ENCODE measurements at places on chromosomes 3 and 15.

GRCh38 chr3:115862099-115862498 is 238.8 kb downstream of the GAP43 start:
- no peak for DNase-seq

DNA sequence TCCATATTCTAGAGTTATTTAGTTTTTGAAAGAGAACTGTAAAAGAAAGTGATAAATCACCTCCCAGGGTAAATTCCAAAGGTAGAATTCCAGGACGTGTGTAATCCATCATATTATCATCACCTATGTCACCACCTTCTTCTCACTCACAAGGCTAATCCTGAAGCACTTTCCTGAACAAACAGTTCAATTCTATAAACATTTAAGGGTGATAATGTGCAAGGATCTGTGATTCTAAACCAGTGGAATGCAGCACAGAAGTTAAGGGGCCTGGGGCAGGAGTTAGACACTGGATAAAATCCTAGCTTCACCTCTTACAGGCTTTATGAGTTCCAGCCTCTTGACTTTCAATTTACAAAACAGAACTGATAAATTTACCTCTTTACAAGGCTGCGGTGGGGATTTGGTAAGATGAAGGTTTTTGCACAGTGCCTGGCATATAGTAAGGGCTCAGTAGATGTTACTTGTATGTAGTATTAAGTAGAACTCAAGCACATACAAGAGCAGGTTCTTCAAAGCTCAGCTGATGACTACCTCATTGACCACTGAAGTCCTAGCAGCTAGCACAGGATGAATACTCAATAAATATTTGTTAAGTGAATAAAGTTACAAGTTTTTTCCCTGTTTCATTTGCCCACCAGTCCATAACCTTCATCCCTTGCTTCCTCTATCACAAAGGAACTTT is 47.3 kb upstream of the CCDC80 start:
- DNase-seq, result no peak

GRCh38 chr15:42152921-42153698 is 3.3 kb downstream of the PLA2G4F start:
- DNase-seq, result no peak

- DNase-seq, result no peak
Measured at GRCh38 chr15:82129761-82130160, 83.9 kb upstream of the MEX3B start.

DNA sequence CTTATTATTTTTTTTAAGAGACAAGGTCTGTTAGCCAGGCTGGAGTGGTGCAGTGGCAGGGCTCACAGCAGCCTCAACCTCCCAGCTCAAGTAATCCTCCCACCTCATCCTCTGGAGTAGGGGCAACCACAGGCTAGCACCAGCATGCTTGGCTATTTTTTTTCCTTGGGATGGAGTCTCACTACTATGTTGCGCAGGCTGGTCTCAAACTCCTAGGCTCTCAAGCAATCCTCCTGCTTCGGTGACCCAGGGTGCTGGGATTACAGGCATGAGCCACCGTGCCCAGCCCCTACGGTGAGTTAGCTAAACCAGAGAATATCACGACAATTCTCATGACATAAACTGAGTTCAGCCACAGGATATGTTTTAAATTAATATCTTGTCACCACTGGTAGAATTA is 2.0 kb downstream of the DCUN1D1 start:
- DNase-seq, result no peak

GRCh38 chr3:181623924-181624694 is 87.6 kb upstream of the SOX2 start:
- DNase-seq, result no peak

- no peak for DNase-seq
Measured at GRCh38 chr3:135706758-135707375, 258.7 kb upstream of the PPP2R3A start.

DNA sequence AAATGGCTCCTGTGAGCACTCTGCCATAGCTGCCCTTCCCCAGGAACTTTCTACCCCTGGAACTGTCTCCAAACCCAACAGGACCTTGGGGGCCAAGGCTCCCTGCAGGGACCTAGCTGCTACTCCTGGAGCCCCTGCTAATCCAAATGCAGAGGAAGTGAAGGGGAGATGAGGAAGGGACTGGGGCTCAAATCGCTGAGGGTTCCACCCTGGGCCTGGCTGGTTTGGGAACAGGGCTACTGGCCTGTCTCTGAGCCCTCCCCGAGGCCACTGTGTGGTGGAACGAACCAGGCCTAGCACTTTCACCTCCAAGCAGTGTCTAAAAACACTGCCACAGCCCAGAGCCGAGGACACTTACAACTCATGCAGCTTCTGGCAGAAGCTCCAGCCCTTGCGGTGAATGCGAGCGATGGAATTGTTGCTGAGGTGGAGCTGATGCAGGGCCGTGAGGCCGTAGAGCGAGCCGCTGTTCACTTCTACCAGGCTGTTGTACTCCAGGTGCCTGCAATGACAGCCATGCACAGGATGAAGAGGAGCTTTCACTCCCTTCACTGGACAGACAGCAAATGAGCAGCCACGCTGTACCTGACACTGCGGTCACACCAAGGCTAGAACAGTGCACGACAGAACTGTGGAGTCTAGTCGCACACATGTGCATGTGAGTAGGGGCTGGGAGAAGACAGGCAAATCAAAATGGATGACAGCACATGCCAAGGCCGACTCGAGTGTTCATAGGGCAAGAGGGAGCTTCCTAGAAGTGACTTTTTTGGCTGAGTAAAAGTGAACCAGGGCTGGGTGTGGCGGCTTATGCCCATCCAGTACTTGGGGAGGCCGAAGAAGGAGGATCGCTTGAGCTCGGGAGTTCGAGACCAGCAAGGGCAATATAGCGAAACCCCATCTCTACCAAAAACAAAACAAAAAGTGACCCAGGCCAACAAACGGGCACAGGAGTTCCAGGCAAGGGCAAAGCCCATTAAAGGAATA is 90.8 kb downstream of the LRIG1 start:
- no peak for DNase-seq

- no peak for DNase-seq
Measured at GRCh38 chr15:43190178-43190577, 5.0 kb downstream of the CCNDBP1 start.

GRCh38 chr3:179544981-179545645 is 17.6 kb upstream of the ACTL6A start:
- DNase-seq, result no peak

DNA sequence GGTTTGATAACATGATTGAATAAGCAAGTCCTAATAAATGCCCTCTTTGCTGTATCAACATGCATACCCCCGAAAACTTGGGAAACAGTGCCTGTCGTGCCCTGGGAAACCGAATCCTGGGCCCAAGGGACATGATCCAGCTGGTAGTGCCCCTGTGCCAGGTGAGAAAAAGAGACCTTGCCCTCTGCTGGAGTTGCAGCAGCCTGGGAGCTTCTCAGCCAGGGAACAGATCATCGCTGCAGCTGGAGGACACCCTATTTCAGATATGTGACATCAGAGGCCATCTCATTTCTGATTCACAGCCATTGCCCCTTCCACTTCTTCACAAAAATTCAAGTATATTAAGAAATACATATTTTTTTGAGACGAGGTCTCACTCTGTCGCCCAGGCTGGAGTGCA is 32.3 kb downstream of the STOML1 start:
- DNase-seq, result no peak

GRCh38 chr3:20074226-20075063 is 34.2 kb downstream of the KAT2B start:
- no peak for DNase-seq

DNA sequence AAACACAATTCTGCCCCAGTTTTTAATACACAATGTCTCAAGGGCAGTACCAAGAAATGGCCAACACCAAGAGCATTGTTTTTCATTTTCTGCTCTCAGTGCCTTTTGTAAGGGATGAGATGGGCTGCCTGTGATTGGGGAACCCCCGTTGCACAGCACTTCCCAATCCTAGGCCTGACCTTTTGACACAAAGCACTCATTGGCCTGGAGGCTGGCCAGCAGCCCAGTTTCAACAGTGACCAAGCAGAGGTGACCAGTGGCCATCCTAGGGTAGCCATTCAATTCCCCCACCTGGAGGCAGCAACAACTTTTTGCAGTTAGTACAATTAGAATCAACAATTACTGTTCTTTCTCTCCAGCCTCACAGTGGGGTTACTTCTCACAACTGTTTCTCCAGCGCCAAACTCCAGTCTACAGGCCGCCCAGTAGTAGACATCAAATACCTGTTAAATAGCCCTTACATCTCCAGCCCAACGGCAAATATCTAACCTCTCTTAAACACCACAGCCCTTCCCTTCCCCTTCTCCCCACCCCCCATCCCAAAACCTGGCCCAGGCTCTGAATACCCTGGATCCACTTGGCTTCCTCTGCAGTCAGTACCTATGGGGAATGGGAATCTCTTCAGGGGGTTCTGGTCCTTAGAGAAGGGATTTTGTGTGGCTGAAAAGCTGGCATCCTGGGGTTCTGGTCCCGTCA is 8.9 kb upstream of the LRRC2 start:
- DNase-seq, result no peak

DNA sequence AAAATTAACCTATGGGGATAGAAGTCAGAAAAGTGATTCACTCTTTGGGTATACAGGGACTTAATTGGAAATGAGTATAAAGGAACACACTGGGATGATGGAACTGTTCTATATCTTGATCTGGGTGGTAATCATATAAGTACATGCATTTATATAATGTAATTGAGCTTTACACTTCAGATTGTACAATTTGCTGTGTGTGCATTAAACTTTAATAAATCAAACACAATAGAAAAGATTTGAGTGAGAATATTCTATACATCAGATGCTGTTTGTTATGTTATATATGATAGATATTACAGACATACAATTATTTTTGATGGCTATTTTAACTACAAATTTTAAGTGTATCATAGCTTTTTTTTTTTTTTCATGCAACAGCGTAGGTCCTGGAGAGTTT is 860.2 kb upstream of the ARPP21 start:
- DNase-seq, result no peak

DNA sequence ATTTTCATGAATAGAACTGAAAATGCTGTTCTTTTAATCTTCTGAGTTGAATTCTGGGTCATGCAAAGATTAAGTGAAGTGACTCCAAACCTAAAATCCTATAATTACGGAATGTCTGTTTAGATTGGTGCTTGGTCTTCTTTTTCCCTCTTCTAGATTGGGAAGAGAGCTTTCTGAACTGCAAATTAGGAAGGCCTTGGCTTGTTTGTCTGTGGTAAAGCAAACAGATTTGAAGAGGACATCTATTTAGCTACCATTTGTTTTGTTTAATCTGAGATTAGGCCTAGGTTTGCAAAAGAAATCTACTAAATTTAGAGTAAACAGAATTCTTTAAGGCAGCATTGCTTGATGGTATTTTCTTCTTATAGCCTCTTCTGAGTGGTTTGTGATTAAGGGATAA is 23.5 kb downstream of the PAQR9 start:
- no peak for DNase-seq

DNA sequence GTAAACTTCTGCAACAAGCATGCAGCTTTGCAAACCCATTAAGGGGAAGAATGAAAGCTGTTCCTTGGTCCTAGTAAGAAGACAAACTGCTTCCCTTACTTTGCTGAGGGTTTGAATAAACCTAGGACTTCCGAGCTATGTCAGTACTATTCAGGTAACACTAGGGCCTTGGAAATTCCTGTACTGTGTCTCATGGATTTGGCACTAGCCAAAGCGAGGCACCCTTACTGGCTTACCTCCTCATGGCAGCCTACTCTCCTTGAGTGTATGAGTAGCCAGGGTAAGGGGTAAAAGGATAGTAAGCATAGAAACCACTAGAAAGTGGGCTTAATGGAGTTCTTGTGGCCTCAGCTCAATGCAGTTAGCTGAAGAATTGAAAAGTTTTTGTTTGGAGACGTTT is 224.2 kb downstream of the P3H2 start:
- DNase-seq, result no peak

DNA sequence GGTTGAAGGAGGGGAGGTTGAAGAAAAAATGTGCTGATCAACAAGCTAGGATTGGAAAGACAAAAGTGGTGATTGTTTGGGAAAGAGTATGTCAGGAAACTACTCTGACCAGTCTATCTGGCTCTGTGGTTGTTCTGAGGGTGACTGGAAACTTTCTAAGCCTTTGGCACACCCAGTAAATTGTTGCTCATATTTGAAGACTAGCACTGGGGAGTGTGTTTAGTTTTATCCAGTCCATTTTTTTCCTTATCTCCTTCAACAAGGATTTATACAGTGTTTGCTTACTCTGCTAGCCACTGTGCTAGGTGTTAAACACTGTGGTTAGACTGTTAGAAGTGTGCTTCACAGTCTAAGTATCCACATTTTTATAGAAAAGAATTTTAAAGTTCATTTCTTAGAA is 28.8 kb downstream of the PPM1L start:
- DNase-seq, result no peak

DNA sequence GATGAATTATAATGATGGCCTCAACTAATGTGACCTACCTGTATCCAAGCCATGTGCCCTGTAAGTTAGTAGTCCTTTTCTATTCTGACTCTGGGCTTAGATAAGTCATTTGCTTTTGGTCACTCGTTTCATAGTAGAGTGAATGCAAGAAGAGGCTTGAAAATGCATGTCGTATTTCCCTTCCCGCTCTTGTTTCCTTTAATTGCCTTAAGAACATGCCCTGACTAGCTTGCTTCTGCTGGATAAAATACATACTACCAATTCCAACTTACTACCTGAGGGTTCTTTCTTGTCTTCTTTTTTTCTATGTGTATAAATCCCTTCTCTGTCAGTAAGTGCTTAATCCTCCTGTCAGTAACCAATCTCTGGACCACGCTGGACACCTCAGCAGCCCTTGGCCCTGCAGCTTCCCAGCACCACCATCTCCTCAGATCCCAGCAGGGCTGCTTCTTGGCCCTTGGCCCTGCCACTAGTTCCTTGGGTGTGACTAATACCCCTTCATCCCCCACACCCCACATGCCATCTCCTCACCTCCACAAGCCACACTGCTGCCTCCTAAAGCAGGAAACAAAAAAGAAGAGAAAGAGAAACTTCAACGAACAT is 771.7 kb downstream of the IGSF11 start:
- DNase-seq, result no peak

DNA sequence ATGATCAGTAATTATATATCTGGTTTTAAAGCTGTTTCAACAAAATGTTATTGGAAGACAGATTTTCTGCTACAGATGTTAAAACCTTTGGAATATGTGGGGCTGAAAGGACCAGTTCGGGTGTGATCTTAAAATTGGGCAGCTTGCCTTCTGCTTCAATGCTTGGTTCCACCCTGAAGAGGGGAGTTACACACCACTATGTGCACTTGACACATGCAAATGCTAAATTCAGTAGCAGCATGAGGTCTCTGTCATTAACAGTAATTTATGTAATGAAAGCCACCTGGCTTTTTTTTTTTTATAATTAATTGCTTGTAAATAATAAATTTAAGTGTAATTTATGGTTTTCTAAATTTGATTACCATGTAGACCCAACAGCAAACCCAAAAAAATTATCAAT is 24.6 kb downstream of the CDIN1 start:
- DNase-seq, result no peak

DNA sequence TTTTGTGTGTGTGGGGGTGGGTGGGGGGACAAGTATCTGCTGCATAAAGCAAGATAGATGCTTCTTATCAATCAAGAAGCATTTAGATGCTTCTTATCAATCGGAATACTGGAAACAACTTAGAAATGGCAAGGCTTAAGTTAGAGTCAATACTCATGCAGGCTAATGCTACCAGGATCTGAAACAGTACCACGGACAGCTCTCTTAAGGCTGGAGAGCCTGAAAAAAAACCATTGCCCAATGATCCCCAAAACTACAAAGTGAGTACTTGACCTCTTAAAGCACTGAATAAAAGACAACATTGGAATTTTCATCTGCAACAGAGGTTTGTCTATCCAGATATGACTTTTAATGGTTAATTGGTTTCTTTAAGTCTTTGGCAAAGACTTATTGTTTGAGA is 262.3 kb downstream of the GAP43 start:
- DNase-seq, result no peak

All from anterior cingulate cortex (tissue), 58 donors.